ENCODE measurements at places on chromosomes 2 and 18. TPM values are rescaled to one million over a fixed set of nuclear protein-coding genes. Genes with fewer than 3 reads are reported as not detected.

Gene SNED1
- 40.9 TPM for total RNA-seq

Gene SERPINB12
- not detected for total RNA-seq

Gene LYG2
- not detected for total RNA-seq

Gene TSPYL6
- total RNA-seq: not detected

Gene SMCHD1
- total RNA-seq: 38.3 TPM

Gene SLC39A10
- 28.3 TPM for total RNA-seq

Gene SCN1A
- total RNA-seq: not detected

Gene FLACC1
- total RNA-seq: 3.4 TPM

Gene KLHL29
- 22.3 TPM for total RNA-seq

Gene FIGN
- 5.9 TPM for total RNA-seq

Gene LOXHD1
- 0.12 TPM for total RNA-seq

Gene PLCD4
- total RNA-seq: 0.49 TPM

Gene NXPH2
- not detected for total RNA-seq

Gene ANTXR1
- total RNA-seq: 142 TPM

Gene ASXL3
- total RNA-seq: 12.2 TPM

Data from mucosa of gallbladder (tissue), 1 donor.